ENCODE measurements at places on chromosomes 6 and 20.

DNA sequence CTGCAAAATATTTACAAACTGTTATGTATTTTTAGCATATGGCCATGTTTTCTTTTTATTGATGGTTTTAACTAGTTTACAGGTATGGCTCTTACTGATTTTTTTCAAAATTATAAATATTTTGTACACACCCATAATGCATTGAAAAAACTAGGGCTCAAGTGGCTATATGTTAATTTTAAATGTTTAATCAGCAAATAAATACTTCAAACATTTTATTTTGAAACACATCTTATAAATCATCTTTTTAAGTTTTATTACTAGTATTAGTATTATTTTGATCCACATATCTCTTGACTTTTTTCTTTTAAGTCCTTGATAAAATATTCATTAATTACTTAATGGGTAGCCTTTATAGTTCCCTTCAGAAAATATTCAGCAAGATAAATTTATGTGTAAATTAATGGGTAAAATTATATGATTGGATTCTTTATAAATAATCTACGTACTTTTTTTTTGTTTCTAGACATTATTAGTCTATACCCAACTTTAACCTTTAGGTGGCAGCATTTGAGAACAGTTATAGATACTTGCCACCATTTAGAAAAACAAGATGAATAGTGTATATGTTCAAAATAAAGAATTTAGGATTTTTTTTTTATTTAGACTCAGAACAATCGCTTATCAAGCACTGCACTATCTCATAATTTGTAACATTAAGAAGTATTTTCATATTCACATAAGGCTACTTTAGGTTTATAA lies 241.9 kb downstream of the ADGRB3 start:
- no peak for DNase-seq

DNA sequence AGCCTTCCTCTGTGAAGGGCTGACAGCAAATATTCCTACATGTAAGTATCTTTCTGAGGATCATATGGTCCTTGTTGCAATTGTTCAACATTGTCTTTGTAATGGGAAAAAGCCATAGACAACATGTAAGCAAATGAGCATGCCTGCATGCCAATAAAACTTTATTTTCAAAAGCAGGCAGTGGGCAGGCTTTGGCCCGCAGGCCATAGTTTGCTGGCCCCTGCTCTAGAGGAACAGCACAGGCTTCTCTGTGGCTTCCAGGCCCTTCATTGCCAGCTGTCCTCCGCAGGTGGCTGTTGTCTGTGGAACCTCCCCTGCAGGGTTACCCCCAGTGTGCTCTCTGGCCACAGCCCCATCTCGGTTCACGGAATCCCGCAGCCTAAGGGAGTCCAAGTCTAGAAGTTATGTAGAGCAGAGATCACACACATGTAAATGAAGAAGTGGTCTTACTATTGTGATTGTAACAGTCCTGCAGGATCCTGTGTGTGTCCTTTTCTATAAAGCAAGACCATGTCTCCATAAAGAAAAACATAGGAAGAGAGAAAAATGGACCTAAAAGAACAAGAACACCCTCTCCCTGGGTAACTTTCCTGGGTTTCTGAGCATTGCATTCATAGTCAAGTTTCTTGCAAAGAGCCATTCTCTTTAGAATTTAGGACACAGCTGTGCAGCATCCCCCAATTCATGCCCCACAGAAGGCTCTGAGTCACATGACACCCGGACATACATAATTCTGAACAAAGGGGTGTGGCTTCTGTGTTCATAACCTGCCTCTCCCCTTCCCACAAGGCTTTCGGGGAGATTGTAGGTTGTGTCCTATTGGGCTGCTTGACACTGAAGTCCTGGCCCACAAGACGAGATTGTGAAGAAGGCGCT lies 10.0 kb downstream of the UNC93A start:
- no peak for DNase-seq

DNA sequence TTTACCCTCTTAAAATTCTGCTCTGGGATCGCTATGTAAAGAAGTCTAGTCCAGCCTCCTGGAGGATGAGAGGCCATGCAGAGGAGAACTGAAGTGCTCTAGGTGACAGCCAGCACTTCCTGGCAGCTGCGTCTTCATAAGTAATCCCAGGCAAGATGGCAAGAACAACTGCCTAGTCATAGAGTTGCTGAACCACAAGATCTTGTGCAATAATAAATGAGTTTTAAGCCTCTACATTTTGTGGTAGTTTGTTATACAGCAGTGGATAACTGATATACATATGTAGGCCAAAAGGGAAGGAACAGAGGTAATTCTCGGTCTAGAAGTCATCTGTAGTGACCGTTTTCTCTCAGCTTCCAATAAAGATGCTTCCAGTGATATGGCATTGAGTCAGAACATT lies 103.8 kb upstream of the FLRT3 start:
- DNase-seq, result no peak

DNA sequence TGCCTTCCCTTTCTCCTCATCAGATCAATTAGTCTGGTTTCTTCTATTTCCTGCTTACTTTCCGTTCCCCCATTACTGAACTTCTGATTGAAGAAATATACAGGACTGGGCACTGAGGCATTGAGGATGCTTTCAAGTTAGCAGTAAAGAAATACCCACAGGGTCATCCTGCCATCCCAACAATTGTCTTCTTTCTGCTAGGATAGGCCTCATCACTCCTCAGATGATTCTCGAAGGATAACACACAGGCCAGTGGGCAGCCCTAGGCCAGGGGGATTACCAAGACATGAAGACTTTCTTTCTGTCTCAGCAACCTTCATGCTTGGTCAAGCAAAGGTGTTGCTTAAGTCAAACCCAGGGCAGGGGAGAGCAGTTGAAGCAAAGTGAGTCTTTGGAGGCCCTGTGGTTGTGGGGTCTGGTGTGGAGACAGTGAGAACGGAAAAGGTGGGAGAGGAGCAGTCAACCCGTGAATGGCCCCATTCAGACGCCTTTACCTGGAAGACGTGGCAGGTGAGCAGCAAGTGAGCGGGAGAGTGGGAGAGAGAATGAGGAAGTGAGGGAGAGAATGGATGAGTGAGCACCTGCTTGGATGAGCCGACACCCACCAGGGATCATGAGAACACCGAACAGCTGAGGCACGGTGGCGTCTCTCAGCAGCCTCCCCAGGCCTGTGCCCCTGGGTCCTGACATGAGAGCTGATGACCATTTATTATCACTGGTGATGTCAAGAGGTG lies 462.9 kb downstream of the PREX1 start:
- DNase-seq, result no peak

DNA sequence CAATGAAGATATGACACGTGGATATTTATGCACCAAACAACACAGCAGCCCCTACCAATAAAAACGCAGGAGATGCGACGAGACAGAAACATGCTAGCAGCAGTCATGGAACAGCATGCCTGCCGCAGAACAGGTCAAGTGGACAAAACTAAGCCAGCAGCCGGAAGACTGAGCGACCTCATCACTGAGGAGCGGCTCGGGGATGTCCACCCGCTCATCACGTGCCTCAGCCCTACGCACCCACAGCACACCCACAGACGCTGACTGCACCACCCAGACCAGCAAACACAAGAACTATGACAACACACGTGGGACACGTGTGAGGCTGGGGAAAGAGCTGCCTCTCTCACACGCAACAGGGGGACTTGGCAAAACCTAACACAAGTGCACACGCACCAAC lies 81.7 kb downstream of the TAF4 start:
- DNase-seq, result no peak

DNA sequence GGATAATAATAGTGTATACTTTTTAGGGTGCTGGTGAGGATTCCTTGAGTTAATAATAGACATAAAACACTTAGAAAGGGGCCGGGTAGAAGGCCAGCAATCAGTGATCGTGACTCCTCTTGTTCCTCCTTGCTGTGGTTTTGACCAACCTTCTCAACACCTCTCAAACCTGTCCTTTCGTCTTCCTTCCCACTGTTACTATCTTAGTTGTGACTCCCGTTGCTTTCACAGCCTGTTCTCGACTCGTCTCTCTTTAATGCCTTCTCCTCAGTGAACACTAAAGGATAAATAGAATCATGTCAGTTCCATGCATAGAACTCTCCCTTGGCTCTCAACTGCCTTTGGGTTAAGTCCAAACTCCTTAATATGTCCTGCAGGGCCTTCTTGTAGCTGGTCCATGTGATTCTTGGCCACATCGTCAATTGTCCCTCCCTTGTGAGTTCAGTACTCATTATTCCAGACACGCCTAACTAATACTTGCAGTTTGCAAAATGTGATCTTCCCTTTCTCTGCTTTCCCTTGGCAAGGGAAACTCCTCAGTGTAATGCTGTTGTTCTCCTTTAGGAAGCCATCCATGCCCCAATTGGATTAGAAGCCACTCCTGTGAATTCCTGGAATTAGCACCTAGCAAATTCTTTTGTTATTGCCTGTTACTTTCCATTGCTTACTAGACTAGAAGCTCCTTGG lies 164.9 kb downstream of the UTRN start:
- DNase-seq, result no peak

GRCh38 chr6:167793421-167793820 lies 33.3 kb upstream of the AFDN start:
- DNase-seq, result no peak

DNA sequence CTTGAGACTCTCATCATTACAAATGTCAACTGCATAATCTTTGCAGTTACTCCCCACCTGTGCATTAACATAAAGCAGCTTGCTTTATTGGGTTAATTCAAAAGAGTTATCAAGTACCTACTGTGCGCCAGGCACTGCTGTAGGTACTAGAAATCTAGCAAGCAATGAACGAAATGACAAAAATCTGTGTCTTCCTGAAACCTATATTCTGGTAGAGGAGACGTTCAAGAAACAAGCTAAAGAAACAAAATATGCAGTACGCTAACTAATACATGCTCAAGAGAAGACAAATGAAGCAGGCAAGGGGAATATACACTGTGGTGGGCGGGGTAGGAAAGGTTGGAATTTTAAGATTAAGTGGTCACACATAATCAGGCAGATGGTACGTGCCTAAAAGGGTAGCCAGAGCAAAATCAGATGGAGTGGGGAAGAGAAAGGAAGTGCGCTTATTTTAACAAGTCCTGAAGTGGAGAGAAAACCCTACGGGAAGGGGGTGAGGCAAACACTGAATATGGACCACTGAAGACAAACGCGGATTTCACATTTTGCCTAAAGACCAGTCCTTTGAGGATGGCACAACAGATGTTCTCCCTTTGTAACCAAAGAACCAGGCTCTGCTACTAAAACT lies 1.2 kb downstream of the ELOVL2 start:
- no peak for DNase-seq

GRCh38 chr6:166579237-166579850 lies 7.1 kb downstream of the RAMACL start:
- DNase-seq, result no peak

DNA sequence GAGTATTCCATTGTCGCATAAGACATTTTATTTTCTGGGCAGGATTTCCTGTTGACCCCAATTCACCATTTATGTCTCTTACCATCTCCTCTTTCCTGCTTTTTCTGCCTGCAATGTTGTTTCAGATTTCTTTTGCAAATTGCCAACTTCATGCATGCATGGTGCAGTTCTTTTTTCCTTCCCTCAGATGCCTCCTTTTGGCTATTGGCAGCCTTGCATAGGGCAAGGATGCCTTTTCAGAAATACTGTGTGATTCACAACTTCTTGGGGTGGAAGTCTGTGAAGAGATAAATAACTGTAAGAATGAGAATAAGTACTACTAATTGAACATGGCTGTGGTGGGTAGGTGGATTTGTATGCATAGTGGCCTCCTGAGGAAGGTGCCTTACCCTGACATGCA lies 116.7 kb downstream of the SOX4 start:
- no peak for DNase-seq

DNA sequence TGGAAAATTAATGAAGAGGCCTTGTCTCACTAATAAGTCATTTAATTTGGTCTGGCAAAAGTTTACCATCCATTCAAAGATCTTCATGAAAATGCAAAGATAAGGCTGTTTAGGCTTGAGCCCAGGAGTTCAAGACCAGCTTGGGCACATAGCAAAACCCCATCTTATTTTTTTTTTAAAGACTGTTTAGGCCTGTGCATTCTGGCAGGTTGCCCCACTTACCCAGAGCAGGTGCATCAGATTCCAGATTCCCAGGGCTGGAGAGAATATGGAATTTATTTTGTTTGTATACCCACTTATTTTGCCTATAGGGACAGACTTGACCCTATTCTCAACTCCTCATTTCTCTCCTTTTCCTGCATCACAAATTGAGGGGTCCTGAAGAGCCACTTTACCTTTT lies 5.7 kb downstream of the FOXO3 start:
- DNase-seq, result no peak

DNA sequence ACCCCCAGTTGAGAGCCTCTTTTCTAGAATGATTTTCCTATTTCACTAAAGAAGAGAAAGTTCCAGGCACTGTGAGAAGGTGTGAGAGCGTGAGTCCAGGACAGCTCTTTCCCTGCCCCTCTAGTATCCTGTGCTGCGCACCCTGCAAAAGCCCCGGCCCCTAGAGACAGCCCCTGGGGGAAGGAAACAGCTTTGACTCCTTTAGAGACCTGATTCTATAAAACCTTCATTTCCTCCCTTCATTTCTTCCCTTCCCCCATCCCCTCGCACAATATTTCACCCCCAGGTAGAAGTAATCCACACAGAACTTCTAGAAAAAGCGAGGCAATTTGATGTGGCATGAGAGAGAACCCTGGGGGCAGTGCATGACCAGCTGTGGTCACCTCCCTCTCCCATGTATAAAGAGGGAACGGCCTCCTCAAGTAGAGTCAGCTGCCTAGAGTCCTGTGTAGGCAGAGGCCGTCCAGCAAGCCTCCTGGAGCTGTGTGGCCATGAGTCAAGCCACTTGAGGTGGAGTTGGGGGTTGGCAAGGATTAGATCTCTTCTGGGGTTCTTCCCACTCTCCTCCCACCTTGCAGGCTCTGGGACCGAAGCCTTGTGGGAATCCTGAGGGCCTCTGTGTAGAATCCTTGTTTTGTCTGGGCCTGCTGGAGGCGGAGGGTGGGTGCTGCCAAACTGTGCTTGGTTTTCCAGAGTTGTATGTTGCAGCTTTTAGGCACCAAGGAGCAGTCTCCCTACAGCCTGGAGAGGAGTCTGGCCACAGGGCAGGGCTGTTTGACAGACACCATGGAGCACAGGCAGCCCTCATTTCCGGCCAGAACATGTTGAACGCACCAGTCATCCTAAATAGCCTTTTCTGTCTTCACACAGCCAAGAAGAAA lies 41.7 kb downstream of the CHMP4B start:
- no peak for DNase-seq

GRCh38 chr6:140020207-140020791 lies 645.9 kb upstream of the CITED2 start:
- DNase-seq, result no peak

DNA sequence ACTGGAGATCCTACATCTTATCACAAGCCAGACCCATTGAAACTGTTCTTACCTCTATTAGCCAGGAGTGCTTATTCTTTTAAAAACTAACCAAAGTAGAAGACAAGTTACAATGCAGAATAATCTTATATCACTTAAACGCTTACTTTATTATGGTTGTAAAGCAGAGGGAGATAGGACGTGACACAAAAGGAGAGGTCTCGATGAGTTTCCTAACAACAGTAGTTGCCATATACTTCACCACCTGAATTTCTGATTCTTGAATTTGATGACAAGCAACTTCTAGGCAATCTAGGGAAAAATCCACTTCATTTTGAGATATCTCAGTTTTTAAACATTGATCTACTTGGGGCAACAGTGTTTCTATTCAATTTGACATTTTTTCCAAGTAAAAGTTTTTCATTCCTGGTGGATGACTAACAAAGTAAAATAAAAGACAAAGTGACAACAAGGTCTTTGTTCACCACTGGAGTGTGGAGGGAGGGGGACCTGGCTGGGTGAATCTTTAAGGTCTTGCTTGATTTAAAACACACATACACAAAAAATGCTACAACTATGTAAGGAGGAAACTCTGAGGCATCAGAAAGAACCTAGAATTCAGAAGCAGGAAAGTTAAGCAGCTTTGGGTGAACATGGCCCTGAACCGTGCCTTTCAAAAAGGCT lies 110.9 kb downstream of the SMLR1 start:
- no peak for DNase-seq

Data from CD4-positive, alpha-beta T cell treated with Interleukin-15 for 4 hours (primary cell).